CD4-positive, alpha-beta memory T cell (primary cell): ENCODE measurements at places on chromosomes 12 and 14.
A peak's percentile ranks its signal among the peaks of the same experiment; 100 is the strongest.

DNA sequence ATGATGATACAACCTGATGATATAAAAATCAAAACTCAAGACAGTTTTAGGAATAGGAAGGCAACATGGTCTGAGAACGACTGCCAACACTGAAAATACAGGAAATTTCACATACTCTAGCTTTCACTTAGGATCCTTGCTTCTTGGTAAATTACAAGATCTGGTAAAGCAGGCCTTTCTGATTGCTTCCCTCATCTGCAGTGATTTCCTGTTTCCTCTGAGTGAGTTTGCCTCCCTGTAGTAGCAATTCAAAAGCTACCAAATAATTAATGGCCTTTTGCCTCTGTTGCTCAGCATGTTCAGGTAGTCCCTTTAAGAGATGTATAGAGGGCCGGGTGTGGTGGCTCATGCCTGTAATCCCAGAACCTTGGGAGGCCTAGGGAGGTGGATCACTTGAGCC, 2.0 kb upstream of the IRAK3 start:
- no peak for DNase-seq

GRCh38 chr12:22900401-22900800, 275.4 kb downstream of the ETNK1 start:
- no peak for DNase-seq

DNA sequence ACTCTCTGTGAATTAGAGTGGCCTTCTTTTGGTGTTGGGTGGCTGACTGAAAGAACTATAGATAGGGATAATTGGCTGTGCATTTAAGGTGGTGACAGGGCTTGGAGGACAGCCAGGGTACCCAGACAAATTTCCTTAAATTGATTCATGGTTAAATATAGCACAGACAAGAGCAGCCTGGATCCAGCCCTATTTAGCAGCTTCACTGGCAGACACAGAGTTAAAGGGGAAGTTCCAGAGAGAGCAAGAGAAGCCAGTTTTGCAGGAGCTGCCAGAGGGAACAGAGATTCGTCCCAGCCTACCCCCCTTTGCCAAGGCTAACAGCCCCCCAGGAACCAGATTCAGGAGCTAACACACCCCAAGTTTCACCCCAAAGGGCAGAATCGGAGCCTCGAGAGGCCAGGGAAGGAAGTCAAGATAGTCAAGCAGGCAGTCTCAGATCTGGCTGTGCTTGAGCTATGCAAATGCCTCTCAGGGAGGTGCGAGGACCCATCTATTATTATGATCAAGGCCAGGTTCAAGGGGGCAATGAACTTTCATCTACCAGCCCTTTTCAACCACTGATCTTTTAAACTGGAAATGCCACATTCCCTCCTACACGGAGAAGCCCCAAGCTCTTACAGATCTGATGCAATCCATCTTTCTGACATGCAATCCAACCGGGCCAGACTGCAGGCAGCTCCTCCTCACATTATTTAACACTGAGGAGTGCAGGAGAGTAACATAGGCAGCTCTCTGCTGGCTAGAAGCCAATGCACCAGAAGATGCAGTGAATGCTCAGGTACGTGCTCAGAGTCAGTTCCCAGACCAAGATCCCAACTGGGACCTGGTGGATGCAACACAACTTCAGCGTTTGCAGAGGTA, 58.2 kb downstream of the DHRS2 start:
- no peak for DNase-seq

DNA sequence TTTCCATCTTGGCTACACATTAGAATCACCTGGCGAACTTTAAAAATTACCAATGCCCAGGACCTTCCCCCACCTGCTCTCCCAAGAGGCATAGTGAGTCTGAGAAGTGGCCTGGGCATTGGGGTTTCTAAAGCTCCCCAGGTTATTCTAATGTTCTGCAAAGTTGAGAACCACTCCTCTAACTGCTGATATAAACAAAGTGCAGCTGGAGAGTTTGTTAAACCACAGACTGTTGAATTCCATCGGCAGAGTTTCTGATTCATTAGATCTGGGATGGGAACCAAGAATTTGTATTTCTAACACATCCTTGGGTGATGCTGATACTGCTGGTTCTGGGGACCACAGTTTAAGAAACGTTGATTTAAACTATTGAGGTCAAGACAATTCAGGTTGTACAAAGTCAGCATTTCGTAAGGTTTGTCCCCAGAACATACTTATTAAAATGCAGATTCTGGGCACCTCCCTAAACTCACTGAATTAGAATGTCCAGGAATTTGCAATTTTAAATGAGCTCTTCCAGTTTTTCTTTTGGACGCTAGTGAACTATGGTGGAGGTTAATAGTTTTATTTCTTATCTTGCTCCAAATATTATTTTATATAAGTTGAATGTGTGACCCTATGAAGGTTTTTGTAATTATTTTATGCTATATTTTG, 309.1 kb downstream of the NRXN3 start:
- no peak for DNase-seq

DNA sequence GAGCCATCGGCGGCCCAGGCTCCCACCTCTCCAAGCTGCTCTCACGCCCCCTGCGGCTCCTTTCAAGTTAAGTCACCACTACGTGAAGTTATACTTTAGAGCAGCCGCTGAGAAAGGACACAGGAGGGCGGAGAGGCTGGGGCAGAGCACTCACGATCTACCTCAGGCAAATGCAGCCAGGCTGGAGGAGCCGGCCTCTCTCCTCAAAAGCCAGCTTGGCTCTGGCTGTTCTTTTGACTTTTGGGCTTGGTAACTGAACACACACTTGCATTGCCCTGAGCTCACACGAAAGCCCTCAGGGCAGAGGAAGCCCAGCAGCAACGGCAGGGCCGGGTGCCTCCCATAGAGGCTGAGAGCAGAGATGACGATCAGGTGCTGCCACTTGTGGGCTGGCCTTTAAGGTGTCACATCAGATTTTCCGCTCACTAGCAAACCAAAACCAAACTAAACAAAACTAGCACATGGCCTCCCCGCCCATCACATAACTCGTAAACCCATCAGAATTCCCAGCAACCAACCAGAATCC, 75.2 kb downstream of the PITPNM2 start:
- DNase-seq, result peak; percentile 80

- DNase-seq, result no peak
Observed at GRCh38 chr14:23217032-23218020, 20.4 kb upstream of the RNF212B start.

DNA sequence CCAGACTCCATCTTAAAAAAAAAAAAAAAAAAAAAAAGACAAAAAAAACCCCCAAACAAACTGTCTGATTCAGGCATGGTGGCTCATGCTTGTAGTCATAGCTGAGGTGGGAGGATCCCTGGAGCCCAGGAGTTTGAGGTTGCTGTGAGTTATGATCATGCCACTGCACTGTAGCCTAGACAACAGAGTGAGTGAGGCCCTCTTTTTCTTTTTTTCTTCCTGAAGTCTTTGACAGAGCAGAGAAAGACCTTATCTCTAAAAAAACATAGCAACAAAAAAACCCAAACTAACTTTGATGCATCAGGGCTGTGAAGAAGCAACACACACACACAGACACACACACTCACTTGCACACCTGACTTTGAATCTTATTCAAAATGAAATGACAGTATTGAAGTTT, 7.7 kb upstream of the AMN1 start:
- DNase-seq, result peak; percentile 72

GRCh38 chr12:4115570-4115969, 158.0 kb upstream of the CCND2 start:
- DNase-seq, result no peak
